DMS153 (cell line): ENCODE measurements at places on chromosomes 7 and 10.

DNA sequence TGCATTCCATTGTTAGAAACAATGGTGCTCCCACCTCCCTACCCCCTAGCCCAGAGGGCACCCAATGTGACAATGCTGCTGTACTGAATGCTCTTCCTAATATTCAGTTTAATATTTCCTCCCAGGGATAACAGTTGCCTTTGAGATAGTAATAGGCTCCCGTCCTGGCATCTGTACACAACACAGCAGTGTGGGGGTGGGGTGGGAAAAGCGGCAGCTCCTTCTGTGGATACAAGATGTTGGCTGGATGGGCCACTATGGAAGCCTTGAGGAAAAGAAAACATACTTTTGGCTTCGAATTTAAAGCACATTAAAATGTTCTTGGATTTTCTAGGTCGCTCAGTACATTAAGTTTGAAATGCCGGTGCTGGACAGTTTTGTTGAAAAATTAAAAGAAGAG, 9.2 kb upstream of the ZNF22 start:
- DNase-seq = no peak

DNA sequence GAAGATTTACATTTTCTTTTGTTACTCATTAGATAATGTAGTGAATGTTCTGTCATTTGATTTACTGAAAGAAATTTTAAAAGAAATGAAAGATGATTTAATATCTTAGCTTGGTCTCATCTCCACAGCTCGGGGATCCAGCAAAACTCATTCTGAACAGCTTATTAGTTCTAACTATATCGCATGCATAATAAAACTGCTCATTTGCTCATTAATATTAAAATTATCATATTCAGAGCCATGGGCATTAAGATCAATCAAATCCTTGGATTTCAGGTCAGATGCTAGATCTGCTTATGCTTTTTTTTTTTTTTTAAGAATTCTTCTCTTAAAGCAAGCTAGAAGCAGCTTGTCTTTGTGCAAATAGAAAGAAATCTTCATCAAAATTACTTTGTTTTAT, 246.1 kb downstream of the FOXP2 start:
- DNase-seq = no peak

- no peak for DNase-seq
Observed at GRCh38 chr10:124722798-124723783, 21.1 kb downstream of the FAM53B start.

DNA sequence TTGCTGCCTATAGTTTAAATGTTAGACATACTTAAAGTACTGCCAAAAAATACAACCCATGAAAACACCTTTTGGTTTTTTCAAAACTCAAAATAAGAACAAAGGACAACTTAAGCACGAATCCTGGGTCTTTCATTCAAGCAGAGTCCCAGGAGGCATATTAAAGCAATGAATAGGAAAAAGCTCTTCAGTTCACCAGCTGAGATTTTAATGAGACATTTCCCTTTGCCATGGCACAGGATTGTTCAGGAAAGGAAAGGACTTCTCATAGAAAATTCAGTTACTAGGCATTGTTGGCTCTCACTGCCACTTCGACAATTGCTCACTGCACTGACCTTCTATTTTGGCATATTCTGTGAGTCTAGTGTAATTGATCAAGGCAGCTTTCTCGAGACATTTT, 133.5 kb upstream of the FEZF1 start:
- DNase-seq = peak; percentile 86

DNA sequence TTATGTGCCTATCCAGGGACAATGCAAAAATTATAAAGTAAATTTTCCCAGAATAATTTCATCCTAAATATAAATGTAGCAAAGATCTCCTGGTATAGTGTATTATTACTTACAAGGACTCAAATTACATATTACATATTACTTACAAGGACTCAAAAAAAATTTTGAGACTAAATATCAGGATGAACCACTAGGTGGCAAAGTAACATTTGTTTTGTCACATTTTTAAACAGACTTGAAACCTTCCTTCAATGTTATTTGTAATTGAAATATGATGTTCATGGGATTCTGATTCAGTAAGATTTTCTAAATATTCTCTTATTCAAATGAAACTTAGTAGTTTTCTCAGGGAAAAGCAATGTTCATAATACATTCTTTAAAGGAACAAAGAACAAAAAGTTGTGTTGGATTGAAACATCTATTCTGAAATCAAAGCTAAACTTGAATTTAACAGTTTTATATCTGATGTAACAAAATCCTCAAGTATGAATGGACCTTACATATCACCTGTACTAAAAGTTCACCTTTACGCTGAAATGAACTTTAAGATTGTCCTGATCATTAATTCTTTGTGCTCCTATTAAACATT, 74.3 kb upstream of the GNAI1 start:
- DNase-seq = peak; percentile 41

- no peak for DNase-seq
Observed at GRCh38 chr7:98872328-98872924, 2.6 kb upstream of the TMEM130 start.

GRCh38 chr10:19595212-19595845, 220.9 kb upstream of the PLXDC2 start:
- no peak for DNase-seq

DNA sequence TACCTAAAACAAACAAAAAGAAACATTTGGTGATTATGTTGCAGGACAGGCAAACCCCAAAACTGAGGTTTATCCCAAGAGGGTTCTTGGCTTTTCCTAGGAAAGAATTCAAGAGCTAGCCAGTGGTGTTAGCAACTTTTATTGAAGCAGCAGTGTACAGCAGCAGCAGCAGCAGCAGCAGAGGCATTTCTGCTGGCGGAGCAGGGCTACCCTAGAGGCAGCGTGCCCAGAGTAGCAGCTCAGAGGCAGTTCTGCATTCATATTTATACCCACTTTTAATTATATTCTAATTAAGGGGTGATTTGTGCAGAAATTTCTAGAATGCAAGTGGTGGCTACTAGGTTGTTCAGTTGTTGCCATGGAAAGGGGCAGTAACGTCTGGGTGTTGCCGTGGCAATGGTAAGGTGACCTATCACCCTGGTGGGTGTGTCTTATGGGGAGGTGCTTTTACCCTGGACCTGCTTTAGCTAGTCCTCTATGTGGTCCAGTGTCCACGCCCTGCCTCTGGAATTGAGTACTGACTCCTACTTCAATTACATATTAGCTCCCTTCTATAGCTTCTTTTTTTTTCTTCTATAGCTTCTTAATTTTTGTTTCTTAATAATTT, 53.9 kb downstream of the VCL start:
- no peak for DNase-seq

DNA sequence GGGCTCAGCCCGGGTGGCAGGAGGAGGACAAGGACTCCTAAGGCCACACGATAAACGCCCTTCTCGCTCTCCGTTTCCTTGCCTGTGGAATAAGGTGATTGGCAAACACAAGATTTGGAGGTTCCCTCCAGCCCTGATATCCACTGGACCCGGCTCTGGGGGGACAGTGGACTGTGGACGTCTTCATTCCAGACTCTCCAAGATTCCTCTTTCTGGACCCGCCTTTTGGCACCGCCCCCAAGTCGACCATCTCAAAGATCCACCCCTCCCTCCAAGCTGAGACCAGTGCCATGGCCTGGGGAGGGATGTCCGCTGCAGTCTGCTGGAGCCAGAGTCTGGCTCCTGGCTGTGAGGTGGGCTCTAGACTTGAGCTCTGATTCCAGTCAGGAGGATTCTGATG, 23.6 kb downstream of the ZNF783 start:
- no peak for DNase-seq

DNA sequence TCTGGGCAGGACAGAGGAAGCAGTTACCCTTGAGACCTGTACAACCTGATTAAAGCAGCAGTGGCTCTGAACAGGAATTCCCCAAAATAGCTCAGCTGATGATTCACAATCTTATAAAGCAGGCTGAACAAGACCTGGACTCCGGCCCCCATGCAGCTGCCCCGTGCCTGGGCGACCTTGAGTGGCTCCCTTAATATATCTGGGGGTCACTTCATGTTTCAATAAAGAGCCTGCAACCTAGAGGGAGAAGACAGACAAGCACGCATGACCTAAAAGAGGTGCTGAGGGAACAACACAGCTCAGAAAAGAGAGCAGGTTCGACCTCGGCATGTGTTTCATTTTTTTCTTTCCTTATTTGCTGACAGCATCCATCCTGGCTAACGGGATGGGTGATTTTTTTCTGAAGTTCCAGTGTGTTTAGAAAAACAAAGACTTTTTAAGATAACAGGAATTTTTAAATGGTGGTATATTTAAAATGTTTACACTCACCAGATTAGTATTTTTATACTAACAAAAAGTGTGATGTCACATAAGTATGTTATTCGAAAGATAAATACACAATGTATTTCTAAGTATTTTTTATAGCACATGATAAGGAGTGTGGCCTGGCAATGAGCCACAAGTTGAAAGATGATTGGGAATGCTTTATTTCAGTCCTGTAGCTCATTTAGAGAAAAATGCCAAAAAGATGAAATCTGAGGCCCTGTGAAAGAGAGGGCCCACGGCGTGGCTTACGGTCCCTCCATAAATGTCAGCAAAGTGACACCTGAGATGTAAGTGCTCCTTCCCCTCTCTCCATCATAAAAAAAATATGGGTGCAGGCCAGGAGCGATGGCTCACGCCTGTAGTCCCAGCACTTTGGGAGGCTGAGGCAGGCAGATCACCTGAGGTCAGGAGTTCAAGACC, 161.3 kb downstream of the SLIT1 start:
- no peak for DNase-seq

GRCh38 chr10:97319671-97320479, 804 bp downstream of the FRAT1 start:
- DNase-seq = peak; percentile 54

GRCh38 chr7:23020742-23021401, 6.9 kb upstream of the HYCC1 start:
- DNase-seq = no peak

DNA sequence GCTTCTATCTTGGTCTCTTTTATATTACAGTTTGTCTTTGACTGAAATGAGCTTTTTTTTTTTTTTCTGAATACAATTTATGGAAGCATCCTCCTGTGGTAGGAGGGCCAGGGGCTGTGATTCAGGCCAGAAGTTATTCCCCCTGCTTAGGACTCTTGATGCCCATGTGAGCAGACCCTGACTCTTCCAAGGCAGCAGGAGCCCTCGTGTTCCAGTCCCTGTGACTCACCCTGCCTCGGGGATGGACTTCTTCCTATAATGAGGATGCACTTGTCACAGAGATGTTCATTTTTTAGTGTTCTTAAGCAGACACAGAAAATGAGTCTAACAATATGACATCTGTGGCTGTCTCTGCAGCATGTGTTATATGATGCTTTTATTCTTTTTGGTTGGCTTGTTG, 1293.7 kb upstream of the AUTS2 start:
- no peak for DNase-seq

- no peak for DNase-seq
Observed at GRCh38 chr7:118312051-118312450, 87.5 kb downstream of the ANKRD7 start.

- DNase-seq = no peak
Observed at GRCh38 chr10:102112210-102112817, 7.9 kb downstream of the LDB1 start.

GRCh38 chr10:79229071-79229541, 118.2 kb upstream of the PPIF start:
- DNase-seq = no peak

- DNase-seq = no peak
Observed at GRCh38 chr10:20760460-20760859, 136.7 kb downstream of the NEBL start.

DNA sequence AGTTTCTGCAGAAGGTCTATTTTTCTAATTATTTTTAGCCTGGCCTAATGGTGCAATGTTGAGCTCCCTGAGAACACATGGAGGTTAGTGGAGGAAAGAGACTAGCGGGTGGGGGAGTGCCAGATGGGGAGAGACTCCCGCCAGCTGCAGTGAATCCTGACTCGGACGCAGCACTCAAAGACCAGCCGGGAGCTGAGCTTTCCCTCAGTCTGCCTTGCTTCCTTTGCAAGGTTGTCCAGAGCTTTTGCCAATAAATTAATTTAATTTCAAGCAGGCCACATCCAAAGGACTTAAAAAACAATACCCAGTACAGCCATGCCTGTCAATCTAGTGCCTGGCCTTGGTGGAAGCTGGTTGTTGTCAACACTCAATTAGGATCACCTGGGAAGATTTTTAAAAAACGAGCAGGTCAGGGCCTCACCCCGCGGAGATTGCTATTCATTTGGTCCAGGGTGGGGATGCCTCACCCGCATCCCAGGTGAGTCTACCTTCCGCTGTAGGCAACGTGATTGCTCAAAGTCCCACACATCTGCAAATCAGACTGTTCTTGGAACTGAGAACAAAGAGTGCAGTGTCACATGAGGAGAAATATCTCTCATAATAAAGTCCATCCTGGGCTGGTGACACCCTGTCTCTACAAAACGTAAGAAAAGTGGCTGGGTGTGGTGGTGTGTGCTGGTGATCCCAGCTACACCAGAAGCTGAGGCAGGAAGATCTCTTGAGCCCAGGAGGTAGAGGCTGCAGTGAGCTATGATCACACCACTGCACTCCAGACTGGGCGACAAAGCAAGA, 4.0 kb downstream of the CLRN3 start:
- no peak for DNase-seq

DNA sequence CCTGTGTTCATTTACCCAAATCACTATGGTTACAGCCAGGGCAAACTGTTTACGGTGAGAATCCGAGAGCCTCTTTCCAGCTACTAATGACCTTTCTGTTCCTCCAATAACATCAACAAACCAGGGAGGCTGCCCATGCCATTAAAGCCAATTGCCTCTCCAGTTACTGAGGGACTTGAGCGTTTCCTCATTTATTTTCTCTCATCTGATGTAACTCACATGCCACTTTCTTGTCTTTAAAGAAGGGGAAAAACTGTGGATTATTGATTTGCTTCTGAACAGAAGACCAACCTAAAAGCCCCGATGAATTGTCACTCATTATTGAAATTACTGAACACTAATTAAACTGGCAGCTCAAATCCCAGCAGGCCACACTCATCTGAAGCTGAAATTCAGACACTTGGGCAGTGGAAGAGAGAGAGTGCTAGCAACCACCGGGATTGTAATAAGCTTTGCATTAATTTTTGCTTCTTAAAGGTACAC, 595.8 kb upstream of the MKI67 start:
- peak; percentile 85 for DNase-seq

GRCh38 chr7:5636914-5637313, 144.5 kb downstream of the RNF216 start:
- DNase-seq = no peak

DNA sequence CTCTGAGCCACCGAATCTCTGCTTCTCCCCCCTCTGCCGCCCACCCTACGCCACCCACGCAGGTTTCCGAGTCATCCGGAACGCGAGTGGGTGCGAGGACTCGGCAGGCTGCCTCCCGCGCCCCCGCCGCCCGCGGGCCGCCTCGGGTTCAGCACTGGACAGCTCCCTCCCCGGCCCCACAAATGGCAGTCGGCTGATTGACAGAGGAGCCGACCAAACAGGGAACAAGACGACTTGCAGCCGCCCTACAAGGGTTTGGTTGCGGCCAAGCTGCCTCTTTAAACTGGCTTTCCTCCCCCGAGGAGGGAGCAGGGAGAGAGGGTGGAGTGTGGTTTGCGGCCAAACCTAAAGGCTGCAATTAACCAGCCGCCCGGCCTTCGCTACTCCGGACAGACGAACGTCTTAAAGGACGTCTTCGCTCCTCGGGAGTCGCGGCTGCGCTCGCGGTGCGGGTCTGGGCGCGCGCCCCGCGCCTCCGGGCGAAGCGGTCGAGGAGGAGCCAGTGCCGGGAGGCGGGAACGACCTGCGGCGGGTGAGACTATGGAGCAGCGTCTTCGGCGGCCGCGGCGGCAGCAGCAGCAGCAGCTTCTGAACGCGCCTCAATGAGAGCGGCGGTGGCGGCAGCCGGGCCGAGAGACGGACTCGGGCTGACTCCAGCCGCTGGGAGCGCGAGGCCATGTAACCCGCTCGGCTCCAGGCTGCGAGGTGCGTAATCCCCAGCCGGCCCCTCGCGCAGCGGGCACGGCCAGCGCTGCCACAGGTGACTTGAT, at the start of gene GPR158:
Gene GPR158 (plus strand): TSS at position 541 of the 770 bp plus-strand sequence. CDS start 420 bp downstream, outside the sequence.
- DNase-seq = peak; percentile 68

- peak; percentile 82 for DNase-seq
Observed at GRCh38 chr7:54932818-54933543, 85.8 kb upstream of the EGFR start.
